ENCODE measurements at places on chromosomes 7 and 10.

DNA sequence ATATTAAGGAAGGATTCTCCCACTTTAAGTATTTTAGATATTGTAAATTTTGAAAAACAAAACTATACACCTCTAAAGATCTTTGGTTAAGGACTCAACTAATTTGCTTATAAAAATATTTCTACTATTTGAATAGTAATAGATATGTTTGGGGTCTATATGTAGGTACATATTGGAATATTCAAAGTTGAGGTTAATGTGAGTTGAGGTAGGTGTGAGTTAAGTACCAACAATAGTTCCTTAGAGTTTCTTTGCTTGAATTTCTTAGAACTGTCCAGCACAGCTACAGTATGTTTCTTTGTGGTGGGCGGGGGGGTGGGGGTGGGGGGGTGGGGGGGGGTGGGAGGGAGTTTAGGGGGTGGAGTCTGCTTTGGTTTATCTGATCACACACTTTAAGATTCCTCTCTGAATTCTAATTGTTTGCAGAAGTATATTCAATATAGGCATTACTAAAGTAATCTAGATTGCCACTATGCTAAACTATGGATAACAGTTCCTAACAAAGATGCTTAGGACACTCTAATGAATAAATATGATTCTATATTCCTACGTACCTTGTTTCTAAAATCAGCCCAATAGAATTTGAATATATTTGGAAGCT, 2.1 kb downstream of the GRM3 start:
- no peak for DNase-seq

DNA sequence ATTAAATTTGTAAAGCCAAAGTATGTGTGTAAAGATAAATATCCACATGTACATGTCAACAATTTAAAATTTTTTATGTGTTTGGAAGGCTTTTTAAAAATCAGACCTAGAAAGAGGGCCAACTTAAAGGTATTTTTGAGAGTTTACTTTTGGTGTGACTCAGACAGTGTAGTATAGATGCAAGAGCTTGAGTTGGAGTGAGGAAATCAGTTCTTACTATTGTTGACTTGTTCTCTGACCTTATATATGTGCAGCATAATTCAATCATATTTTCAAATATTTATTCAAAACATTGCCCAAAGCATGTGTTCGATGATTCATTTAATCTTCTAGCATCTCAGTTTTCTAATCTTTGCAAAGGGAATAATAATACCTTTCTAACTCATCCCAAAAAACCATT, 243.7 kb upstream of the PRKCQ start:
- no peak for DNase-seq

DNA sequence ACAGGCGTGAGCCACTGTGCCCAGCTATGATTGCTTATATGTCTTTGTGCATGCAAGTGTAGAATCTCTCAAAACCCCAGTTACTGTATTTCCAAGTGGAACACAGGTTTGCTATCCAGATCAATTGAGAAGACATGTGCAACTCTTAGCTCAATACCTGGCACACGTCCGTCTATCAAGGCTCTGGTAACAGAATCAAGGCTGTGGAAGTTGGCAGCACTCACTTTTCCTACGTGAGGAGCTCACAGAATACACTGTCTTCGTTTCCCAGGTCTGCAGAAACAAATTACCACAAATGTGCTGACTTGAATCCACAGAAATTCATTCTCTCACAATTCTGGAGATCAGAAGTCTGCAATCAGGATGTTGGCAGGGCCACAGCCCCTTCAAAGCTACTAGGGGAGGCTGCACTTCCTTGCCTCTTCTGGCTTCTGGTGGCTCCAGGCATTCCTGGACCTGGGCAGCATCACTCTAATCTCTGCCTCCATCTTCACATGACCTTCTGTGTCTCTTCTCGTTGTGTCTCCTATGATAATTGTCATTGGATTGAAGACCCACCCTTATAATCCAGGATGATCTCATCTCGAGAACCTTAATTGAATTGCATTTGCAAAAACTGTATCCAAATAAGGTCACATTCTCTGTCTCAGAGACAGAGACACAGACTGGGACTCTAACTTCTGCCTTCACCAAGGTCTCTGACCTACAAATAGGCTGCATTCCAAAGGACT, 84.8 kb upstream of the C7orf33 start:
- DNase-seq: no peak

DNA sequence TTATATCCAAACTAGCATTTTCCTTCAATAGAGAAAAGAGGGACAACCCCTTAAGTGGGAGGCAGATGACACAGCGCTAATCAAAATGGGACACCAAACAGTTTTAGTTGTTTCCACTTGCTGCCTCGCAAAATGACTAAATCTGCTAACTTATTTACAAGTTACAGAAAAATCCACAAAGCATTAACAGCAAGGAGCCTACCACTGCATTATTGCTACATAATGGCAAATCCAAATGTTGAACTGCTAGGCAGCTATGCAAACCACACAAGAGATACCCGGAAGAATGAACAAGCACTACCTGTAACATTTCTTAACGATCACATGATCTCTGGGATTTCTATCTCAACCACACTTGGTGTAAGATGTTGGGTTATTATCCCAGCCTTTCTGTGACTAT, 96.7 kb downstream of the SFMBT2 start:
- no peak for DNase-seq

GRCh38 chr7:130353196-130353595, 8.6 kb downstream of the CPA5 start:
- DNase-seq: no peak

GRCh38 chr7:46449743-46450142, 528.7 kb upstream of the IGFBP3 start:
- no peak for DNase-seq

Measured in A172 (cell line).